ENCODE measurements at places on chromosomes 4 and X. TPM values are rescaled to one million over a fixed set of nuclear protein-coding genes. Genes with fewer than 3 reads are reported as not detected.

DNA sequence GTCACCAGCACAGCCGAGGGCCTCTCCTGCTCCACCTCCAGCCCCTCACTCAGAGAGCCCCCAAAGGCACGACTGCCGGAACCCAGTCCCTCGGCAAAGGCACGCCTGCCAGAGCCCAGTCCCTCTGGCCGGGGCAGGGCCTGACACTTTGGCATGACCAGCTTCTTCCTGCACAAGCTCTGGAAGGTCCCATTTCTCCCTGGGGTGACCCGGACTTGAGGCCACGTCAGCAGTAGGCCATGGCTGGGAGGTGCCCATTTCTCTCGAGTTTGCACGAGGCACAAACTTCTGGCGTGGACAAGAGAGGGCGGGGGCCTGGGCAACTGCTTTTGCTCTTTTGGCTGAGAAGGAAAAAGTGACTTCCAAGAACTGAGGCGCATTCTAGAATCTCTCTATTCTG lies 62.2 kb upstream of the GPR78 start:
- DNase-seq: no peak

The PWWP3B gene
- total RNA-seq: 0.36 TPM

GRCh38 chr4:147683188-147683591 lies 773 bp downstream of the PRMT9 start:
- no peak for DNase-seq

The FHDC1 gene
- total RNA-seq: 2.1 TPM

DNA sequence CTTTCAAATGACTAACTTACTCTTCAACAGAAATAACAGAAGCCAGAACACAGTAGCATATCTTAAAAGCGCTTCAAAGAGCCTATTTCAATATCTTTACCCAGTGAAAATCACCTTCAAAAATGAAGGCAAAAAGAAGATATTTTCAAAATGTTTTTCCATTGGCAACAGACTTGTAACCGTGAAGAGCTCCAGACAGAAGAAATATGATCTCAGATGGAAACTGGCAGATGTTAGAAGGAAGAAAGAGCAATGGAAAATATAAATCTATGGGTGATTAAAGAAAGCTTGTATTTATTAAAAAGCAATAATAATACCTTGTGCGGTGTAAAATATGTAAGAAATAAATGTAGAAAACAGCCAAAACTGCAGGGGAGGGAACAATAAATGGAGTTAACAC lies 35.7 kb downstream of the PRKG2 start:
- no peak for DNase-seq

GRCh38 chr4:54548831-54549460 lies 108.8 kb upstream of the KIT start:
- no peak for DNase-seq

- no peak for DNase-seq
Observed at GRCh38 chrX:17453788-17454187, 78.8 kb downstream of the NHS start.

Measured in epithelial cell of proximal tubule (primary cell).